ENCODE measurements at places on chromosomes 7 and 10.

- DNase-seq, result no peak
These were observed 129.5 kb downstream of the SDK1 start for GRCh38 chr7:3430588-3430987.

DNA sequence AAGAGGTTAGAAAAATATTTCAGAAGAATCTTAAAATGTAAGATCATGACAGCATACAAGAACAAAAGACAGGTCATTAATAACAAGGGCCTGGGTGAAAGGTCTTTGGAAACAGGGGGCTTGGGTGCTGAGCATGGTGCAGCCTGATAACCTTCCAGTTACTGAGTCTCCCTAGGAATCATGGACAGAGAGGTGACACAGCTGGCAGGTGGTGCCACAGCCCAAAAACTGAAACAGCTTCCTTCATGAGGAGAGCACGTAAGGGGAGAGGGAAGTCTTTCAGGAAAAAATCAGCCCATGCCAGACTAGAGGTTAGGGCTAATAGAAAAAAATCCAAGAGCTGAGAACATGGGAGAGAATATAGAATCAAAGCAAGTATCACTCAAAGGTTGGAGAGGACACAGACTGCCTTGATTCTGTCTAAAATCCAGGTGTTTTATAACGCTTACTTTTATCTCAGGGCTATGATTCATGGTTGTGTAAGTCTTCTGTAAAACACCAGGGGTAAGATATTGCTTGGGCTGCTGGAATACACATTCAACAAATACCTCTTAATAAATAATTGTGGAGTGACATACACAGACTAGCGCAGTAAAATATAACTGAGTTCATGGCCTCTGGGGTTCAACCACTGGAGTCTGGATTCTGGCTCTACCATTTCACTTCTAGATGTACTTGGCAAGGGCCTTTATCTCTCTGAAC is 88.1 kb downstream of the SEMA3C start:
- DNase-seq, result no peak

DNA sequence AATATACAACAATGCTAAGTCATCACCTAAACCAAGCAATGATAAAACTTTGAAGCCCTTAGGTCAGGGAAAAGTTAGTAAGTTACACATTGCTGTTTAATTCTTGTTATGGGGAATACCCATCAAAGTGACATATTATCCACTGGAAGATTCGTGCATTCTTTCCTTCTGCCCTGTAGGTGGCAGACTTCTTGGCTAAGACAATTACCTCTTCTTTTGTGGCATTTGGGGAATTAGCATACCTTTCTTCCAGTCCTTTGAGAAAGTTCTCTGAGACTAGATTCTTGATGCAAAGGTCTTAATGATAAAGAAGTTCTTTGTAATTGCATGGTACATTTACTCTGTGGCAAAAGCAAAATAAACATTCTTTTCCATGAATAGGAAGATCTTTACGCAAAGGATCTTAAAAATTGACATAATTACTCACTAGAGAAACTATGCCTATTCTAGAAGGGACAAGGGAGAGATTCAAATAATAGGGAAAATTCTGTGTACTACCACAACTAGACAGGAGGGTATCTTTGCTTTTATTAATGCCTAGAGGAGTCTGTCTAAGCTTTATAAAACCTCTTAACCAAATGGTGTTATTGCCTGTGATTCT is 395.9 kb downstream of the GRM8 start:
- no peak for DNase-seq

DNA sequence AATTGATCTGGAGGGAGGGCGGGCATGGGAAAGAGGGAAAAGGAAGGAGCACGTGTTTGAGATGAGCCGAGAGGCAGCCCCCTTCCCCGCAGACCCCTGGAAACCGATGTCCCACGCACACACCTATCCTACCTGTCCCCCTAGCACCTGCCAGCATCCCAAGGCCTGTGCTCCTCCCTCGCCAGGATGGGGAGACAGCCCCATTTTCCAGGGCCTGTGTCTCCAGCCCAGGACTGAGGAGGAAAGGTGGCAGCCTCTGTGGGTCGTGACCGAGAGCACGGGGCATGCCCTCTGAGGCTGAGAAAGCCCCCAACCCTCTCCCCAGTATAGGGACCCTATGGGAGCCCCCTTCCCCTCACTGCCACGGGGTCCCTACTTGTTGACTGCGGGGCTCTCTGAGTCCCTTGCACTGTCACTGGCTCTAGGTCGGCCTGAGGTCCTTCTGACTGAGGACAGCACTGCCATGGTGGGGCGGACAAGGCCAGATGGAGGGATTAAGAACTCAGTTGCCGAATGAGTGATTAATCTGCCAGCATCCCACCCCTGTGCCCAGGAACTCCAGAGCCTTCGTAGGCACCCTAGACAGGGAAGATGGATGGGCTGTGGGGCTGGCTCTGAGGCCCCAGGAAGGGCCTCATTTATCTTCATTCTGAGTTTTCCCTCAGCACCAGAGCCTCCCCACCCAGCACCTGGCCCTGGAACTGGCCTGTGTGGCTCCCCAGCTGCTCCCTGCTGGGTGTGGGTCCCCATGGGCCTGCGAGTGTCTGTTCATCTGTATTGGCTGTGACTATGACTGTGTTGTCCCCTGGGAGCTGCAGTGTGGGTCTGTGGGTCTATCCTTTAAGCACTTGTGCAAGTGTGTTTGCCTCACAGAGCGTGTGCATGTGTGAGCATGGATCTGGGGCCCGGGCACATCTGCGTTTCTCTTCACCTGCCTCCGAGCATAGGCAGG is 26.0 kb downstream of the CRHR2 start:
- DNase-seq, result no peak
